ENCODE measurements at places on chromosomes 13 and 19.

GRCh38 chr13:49533591-49534269 lies 38.0 kb downstream of the PHF11 start:
- no peak for DNase-seq

GRCh38 chr13:77372275-77372674 lies 45.4 kb upstream of the MYCBP2 start:
- DNase-seq: no peak

- DNase-seq: no peak
These were observed 426.8 kb upstream of the SLITRK5 start for GRCh38 chr13:87244256-87244890.

- no peak for DNase-seq
These were observed 1552.2 kb downstream of the PCDH9 start for GRCh38 chr13:65677906-65678305.

- DNase-seq: no peak
These were observed 215.3 kb downstream of the KLF5 start for GRCh38 chr13:73274147-73274546.

DNA sequence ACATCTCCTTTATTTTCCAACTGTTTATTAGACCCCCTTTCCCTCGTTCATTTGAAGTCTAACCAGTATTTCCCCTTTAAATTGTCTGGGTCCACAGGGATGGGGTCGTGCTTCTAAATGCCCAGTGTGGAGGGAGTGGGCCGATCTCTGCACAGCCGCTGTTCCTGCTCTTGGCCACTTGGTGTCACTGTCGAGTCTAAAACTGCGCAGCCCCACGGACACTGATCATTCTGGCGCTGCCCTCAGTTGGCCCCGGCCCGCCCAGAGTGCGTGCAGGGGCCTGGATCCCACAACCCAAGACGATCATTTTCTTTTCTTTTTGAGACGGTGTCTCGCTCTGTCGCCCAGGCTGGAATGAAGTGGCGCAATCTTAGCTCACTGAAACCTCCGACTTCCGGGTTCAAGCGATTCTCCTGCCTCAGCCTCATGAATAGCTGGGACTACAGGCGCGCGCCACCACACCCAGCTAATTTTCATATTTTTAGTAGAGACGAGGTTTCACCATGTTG lies 12.0 kb downstream of the WDR88 start:
- DNase-seq: peak; percentile 52

GRCh38 chr13:48449656-48450055 lies 36.7 kb upstream of the LPAR6 start:
- DNase-seq: no peak

- no peak for DNase-seq
These were observed 8.3 kb downstream of the RFX2 start for GRCh38 chr19:6101991-6102390.

DNA sequence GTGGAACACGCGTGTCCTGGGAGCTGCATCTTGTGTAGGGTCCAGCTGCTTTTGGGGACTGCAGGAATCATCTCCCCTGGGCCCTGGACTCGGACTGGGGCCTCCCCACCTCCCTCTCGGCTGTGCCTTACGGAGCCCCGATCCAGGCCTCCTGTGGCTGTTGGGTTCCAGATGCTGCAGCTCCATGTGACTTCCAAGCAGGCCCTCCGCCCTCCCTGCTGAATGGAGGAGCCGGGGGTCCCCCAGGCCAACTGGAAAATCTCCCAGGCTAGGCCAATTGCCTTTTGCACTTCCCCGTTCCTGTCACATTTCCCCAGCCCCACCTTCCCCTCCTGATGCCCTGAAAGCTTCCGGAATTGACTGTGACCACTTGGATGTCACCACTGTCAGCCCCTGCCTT lies 6.2 kb upstream of the PGLS start:
- no peak for DNase-seq

DNA sequence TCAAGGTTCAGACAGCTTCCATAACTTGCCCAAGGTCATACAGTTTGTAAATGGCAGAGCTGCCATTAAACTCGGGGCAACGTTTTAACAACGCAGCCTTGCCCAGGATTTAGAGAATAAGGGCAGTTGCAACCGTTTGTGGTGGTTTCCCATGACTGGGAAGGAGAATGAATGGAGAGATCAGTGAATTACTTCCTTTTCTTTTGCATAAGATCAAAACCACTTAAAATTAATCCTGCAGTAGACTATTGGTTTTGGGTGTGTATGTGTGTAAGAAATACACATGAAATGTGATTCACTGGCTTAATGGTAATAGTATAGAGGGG lies 179.1 kb upstream of the MIR17HG start:
- DNase-seq: no peak

DNA sequence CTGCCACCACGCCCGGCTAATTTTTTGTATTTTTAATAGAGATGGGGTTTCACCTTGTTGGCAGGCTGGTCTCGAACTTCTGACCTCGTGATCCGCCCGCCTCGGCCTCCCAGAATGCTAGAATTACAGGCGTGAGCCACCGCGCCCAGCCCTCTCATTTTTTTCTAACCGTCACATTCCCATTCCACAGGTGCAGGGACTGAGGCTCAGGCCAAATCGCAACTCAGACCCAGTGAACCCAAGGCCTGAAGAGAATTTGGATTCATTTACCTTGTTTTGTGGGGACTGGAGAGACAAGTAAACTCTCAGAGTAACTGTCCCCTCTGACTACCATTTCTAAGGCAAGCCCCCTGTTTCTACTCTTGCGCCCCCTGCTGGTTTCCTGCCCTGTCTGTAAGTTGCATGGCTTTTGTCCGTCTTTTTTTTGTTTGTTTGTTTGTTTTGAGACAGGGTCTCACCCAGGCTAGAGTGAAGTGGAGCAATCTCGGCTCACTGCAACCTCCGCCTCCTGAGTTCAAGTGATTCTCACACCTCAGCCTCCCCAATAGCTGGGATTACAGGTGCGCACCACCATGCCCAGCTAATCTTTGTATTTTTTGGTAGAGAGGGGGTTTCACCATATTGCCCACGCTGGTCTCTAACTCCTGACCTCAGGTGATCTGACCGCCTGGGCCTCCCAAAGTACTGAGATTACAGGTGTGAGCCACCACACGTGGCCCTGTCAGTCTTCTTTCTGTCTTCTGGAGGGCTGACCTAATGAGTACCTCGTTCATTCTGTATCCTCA lies 2.3 kb upstream of the STRN4 start:
- peak; percentile 78 for DNase-seq
